Vagina (tissue), 2 donors: ENCODE measurements at places on chromosomes 6 and 20.

GRCh38 chr20:3818155-3819151 is 1.9 kb upstream of the AP5S1 start:
- DNase-seq, result peak; percentile 89

DNA sequence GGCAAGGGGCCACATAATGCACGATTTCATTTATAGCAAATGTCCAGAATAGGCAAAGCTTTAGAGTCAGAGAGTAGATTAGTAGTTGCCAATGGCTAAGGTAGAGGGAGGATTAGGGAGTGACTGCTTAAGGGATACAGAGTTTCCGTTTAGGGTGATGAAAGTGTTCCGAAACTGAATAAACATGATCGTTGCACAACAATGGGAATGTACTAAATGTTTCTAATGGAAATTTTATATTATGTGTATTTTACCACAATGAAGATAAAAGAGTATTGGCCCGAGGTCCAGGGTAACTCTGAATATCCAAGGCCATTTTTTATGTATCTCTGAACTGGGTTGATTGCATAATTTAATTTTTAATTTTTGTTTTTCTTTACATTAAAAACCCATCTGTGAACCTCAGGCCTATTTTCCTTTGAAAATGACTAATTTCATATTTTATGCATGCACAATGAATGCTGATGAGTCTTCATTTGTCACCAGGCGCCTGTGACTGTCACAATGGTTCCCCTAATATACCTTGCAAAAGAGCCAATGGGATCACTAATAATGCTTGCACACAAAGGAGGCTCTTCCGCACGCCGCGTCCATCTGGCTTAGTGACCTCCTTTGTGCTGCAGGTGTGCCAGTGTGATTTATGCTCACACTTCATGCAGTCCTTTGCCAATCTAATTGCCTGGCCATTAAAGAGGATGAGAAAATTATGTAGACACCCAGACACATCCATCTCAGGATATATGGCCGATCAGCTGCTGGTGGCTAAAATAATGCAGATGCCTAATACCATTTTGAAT is 612.5 kb downstream of the CDH26 start:
- DNase-seq, result no peak

DNA sequence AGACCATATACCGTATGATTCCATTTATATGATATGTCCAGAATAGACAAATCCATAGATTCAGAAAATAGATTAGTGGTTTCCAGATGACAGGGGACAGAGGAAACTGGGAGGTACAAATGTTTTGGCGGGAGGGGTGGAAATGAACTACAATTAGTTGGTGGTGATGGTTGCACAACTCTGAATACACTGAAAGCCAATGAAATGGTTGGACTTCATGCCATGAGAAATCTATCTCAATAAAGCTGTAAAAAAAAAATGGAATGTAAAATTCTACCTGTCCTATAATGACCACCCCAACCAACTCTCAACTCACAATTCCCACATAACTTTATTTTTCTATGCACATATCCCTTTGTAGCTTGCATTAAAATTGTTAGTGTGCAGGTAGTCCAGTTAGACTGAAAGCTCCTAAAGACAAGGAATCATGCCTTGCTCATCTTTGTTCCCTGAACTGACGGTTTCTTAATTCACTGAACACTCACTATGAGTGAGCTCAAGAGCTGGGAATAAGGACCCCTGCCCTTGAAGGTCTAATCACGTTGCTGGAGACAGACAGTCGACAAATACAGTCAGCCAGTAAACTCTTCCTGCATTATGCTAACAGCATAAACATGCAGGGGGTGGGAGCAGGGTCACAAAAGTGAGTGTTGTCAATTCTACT is 1.4 kb downstream of the DCDC2 start:
- no peak for DNase-seq

- DNase-seq, result no peak
Measured at GRCh38 chr20:33474097-33474873, 15.6 kb upstream of the CBFA2T2 start.

GRCh38 chr6:40887079-40887791 is 151.8 kb downstream of the UNC5CL start:
- DNase-seq, result no peak

DNA sequence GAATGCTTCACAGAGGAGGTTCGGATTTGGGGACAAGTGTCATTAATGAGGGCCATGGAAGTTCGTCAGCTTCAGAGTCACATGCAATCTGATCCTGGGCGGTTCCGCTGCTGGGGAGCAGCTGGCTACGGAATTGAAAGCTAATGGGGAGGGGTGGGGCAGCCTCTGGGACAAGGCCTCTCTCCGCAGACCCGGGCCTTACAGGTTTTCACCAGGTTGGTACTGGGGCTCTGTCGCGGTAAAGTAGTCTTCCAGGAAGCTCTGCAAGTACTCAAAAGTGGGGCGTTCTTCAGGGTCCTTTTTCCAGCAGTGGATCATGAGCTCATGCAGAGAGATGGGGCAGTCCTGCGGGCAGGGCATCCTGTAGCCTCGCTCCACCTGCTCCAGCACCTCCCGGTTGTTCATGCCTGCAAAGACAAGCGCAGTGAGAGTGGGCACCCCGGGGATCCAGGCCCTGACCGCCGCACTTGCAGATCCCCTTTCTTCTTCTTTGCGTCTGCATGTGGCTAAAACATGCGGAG is 55.9 kb upstream of the TRAF3IP2 start:
- DNase-seq, result peak; percentile 87

- DNase-seq, result no peak
Measured at GRCh38 chr20:20939006-20939405, 167.2 kb downstream of the LINC00237 start.

DNA sequence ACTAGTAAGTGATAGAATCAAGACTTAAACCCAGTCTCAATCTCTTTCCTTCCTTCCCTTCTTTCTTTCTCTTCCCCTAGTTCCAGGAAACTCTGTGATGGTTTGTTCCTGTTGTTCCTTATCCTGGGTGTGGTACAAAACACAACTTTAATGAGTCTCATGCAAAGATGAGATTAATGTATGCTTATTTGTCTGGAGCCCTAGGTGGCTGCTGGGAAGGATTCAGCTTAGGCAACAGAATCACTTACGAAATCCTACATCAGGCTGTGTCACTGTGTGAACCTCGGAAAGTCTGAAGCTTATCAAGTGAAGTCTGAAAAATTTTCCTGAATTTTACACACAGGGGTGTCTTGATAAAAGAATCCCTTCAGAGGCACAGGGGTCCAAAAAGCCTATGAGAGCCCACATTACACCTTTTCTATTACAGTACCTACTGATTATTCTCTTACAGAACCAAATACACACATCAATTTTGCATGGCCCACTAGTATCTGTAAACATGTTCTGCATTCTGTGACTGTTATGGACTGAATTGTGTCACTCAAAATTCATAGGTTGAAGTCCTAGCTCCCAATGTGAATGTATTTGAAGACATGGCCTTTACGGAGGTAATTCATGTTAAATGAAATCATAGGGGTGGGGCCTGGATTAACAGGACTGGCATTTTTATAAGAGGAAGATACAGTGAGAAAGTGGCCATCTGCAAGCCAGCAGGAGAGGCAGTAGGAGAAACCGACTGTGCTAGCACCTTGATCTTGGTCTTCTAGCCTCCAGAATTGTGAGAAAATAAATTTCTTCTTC is 144.7 kb downstream of the MYB start:
- DNase-seq, result no peak

DNA sequence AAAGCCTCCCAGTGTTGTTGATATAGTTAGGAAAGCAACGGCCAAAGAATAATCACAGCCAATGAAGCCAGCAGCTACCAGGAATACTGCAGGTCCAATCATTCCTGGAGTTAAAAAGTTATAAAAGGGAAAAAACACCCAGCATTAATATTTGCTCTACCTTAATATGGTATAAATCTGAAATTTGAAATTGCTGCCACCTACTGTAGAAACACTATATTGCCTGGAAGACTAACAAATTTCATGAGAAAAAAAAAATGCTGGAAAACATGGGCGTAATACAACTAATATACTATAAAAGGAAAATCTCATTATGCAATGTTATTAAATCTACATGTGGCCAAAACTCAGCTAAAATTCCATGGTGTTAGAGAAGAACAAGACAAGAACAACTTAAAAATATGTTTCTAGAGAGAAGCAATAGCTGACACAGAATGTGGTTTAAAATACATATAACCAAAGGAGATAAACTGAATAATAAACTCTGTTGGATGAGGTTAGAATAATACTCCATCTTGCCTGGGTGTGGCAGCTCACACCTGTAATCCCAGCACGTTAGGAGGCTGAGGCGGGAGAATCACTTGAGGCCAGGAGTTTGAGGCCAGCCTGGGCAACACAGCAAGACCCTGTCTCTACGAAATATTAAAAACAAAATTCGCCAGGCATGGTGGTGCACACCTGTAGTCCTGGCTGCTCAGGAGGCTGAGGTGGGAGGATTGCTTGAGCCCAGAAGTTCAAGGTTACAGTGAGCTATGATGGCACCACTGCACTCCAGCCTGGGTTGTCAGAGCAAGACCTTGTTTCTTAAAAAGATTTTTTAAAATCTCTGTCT is 43.1 kb downstream of the SLC17A5 start:
- DNase-seq, result no peak

DNA sequence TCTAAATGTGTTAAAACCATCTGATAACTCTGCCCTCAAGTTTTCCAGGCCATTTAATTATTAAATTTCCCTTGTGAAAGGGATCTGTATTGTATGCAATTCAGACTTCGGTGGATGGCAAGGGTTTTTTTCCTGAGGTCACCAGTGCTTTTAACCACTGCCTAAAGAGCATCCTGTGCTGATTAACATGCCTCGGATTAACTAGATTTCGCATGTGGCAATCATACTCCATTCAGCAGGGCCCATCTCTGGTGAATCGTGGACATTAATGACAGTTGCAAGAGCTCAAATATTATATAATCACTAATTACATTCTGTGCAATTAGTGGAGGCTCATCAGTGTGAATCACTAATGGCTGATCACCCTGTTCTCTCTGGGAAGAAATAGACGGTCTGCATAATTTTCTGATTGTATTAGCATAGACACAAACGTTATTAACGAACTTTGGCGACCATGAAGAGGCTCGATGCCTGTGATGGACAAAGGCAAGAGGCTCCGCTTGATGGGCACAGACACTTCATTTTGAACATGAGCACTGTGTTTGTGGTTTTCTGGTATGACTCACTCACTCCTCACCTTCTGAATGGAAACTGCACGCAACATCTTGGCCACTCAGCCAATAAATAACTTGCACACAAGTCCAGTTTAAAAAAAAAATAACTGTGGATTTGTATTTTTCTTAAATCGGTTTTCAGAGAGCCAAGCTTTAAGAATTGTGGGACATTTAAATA is 31.4 kb downstream of the LINC00237 start:
- DNase-seq, result no peak

DNA sequence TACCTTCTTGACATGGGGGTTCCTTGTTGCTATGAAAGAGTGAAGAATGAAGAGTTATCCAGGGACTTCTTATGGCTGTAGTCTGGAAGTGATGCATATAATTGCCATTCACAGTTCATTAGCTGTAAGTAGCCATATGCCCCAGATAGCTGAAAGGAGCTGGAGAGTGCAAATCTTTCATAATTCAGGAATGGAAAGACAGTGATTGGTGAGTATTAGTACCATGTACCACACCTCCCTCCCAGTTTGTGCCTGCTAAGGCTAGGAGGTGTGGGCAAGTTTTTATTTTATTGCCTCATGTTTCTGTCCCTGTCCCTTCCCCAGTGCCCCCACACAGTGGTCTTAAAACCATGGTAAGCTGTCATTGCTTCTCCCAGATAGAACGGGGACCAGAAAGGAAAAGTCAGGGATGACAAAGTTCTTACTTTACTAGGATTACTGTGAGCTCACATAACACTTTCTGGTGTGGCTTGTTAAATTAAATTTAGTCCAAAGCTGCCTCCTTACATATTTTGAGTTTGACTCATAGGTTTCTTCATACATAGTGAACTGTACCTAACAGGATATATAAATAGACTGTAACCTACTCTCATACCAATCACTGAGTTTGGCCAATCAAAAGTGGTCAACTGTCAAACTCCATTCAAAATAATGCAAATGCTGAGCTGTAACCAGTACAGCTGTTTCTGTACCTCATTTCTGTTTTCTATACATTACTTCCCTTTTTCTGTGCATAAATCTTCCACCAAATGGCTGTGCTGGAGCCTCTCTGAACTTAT is 119.4 kb downstream of the RFPL4B start:
- no peak for DNase-seq

DNA sequence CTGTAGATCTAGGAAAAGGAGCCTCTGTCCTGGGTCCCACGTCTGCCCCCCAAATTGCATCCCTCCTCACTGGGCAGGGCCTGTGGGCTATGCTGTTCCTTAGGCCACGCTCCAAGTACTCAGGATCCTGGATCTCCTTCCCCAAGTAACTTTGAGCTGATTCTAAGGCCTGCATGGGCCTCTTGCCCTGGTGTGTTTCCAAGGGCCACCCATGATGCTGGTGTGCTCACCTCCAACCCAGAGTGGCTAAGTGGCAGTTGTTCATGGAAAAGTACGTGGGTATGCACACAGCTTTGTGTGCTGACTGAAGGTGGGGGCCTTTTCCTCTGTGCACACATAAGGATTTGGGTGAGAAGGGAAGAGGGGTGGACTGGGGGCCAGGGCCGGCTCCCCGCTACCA is 5.3 kb downstream of the GMPR start:
- DNase-seq, result no peak

GRCh38 chr20:47293631-47294030 is 62.9 kb downstream of the ZMYND8 start:
- DNase-seq, result no peak

DNA sequence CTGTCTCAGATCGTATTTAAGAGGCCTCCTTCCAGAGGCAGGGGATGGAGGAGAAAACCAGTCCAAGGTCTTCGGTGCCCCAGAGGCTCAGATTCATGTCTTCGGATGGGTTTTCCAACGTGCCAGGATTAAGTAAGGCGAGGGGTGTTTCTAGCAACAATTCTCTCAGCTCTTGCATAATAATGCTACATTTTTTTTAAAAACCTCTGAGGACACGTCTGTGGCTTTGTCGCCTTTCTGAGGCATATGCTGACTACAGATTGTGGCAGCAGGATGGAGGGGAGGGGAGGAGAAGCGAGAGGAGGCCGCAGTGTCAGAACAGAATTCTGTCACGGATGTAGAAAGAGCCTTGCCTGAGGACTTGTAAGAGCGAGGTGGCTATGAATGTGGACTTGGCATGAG is 17.7 kb upstream of the CCDC167 start:
- no peak for DNase-seq

DNA sequence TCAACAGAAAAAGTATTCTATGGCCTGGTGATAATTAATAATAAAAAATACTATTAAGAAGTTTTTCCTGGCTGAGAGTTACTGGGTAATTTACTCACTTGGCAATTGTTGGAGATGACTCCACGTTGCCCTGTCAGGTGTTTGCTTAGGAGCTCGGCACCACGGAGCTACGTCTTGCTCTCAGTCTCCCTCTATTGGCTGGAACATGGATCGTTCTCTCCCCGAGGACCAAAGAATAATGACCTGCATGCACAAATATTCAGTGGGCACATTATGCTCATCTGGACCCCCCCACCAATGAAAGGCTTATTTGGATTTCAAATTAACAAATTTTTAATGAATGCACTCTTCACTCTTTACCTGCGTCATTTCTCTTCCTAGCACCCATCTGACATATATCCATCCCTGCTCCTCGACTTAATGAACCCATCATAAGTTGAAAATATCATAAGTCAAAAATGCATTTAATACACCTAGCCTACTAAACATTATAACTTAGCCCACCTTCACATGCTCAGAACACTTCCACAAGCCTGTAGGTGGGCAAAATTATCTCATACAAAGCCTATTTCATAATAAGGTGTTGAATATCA is 71.0 kb upstream of the CD83 start:
- no peak for DNase-seq

GRCh38 chr6:35402136-35402855 is 49.8 kb upstream of the FANCE start:
- DNase-seq, result no peak
